ENCODE measurements at places on chromosomes 7 and 10. TPM values are rescaled to one million over a fixed set of nuclear protein-coding genes. Genes with fewer than 3 reads are reported as not detected.

NPTX2 gene
- 15.5 TPM for total RNA-seq

DNA sequence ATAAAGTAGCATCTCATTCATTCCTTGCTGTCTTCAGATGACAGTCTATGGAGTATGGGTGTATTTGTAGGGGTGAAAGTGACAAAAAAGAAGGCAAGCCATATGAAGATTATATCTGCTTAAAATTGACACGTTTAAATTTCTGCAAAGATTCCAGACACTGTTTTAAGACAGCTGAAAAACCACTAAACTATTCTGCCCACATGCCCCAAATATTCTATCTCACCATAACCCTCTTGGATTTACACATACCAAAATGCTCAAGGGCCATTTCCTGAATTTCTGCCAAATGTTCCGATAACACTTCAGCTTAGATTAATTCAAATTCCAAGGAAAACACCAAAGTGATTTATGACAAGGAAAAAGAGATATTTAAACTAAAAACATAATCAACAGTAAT, 99.9 kb upstream of the IL6 start:
- no peak for DNase-seq

DNA sequence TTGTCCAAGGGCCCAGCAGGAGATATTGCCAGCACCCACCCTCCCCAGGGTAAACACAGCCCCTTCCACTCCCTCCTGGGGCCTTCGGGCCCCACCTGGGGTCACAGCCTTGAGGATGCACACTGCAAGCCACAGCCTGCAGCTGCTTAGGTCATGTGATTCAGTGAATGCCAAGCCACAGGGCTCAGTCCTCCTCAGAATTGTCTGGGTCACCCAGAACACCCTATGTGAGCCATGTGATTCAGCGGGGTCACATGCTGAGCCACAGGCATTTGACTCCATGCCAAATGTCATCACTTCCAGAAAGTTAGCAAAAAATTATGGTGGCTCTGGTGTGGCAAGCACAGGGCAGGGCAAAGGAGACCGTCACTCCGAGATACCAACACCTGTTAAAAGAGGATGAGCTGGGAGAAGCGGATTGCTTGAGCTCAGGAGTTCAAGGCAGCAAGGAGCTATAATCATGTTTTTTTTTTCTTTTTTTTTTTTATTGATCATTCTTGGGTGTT, 17.2 kb upstream of the PSAP start:
- DNase-seq = peak; percentile 46

- DNase-seq = no peak
These were observed 592 bp upstream of the PIK3CG start for GRCh38 chr7:106864298-106865081.

DNA sequence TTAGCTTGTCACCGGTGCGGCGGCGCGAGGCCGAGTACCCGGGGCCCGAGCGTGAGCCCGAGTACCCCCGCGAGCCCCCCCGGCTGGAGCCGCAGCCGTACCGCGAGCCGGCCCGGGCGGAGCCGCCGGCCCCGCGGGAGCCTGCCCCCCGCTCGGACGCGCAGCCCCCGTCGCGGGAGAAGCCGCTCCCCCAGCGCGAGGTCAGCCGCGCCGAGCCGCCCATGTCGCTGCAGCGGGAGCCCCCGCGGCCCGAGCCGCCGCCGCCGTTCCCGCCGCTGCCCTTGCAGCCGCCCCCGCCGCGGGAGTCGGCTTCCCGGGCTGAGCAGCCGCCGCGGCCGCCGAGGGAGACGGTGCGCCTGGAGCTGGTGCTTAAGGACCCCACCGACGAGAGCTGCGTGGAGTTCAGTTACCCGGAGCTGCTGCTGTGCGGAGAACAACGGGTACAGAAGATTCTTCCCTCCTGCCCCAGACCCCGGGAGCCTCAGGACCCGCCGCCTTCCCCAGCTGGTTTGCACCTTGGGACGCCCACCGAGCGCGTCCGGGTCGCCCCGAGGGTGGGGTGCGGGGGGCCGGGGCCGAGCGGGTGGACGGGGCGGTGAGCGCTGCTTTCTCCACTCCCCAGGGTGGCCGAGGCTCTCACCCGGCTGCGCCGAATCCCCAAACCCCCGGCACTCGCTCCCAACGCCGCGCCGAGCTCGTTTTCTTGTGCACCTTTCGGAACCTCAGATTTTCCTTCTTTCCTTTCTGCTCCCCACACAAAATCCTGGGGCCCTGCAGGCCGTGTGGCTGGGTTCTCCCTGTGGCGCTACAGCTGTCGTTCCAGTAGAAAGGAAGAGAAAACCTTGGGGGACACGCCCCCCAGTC, 708 bp downstream of the UBN2 start:
- peak; percentile 31 for DNase-seq

- DNase-seq = no peak
These were observed 54.2 kb downstream of the DIP2C start for GRCh38 chr10:635088-635861.

DNA sequence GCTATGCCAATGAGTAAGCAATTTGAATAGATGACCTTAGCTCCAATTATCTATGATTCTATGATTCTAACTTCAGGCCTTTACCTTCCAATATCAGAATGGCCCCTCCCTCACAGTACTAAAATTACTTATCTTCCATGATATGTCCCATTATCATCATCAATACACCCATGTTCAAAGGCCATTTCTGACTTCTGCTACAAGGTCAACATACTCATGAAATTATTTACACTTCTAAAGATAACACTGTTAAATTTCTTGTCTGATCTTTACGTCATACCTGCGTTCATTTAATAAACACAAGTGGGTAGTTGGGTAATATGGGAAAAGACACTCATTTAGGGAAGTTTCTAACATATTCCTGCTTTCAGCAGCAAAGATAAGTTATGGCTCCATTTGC, 21.2 kb downstream of the IMMP2L start:
- no peak for DNase-seq
